ENCODE measurements at places on chromosomes 1 and 21.

GRCh38 chr1:229641306-229641705 lies 15.3 kb downstream of the URB2 start:
- DNase-seq = no peak

DNA sequence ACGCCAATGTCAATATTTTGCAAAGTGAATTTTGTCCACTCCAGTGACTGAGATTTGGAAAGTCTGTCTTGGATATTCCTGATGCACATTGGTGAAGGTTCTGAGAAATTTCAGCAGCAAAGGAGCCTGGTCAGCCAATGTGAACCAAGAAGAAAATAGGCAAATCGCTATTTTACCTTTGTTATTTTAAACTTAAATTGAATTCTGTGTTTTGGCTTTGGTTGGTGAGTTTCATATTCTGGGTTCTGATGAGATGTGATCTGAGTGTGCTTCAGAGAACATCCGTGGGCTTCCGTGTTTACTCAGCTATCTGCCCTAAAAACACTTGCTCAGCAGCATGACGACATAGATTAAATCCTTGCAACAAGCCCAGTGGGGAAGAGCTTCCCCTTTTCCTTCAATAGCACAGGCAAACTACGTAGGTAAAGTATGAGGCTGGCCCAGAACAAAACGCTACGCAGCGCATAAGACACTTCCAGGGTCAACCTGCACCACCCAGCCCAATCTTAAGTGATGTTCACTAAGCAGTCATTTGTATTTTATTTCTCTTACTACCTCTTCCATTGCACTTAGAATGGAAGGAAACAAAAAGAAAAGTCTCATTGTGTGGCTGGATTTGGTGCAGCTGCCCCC lies 176.4 kb upstream of the KAZN start:
- DNase-seq = no peak

DNA sequence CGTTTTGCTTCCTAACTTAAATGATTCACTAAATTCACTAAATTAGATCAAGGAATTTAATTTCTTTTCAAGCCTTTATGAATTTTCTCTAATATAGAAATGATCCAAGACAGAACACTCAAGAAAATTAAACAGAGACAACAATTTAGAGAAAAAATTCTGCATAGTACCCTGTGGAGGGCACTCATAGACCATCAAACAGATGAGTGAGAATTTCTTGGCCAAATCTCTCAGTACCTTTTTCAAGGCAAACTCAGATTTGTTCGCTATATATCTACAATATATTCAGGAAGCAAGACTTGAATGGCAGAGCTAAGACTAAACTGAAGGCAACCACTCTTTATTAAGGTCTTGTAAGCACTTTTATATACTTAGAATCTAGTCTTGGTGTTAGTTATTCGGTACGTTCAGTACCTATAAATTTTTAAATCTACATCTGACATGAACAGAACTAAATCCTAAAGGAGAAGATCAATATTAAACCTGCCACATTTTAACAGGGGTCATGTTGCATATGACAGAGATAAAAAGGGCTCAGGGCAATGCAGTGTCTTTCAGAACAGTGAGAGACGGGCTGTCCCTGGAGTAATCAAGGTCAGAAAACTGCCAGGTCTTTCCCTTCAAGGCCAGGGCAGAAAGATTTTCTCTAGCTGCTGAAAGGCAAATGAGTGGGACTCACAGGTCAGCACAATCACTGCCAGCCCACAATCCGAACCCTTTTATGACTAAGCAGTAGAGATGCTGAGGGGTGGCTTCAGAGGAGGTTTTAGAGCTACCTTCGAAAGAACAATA lies 118.8 kb upstream of the TMPRSS15 start:
- no peak for DNase-seq

DNA sequence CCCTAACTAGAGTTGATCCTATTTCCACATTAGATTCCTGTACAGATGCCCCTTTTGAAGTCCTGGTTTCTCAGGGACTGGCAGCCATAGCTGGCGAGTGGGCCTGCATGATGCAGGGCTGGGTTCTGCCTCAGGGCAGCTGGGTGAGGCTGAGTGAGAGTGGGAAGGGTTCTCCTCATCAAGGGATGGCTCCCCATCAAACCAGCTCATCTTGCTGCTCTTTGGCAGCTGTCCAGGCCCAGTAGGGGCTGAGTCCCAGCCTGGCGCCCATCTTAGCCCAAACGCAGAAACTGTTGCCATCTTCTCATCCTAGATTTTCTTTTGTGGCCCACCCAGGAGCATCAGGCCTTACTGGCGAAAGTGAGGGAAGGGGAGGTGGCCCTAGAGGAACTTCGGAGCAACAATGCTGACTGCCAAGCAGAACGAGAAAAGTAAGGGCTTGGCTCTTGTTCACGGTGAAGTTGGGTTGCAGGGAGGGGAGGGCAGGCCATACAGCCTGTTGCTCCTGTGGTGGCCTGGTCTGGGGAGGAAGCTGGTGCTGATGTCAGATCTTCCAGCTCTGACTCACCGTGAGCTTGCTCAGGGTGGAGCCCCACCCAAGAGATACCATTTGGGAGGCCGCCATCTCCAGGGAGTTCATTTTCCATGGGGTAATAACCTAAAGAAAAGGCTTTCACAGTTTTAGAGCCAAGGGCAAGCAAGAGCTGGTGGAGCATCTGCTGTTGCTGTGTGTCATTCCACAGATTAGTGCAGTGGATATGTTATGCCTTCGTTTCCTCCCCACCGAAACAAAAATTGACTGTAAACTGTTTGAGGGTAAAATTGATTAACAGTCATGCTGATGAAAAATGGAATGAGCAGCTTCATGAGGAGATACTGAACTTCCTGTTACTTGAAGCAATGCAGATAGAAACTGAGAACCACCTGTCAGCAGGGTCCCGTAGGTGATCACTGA lies 34.7 kb downstream of the TUFT1 start:
- DNase-seq = no peak

DNA sequence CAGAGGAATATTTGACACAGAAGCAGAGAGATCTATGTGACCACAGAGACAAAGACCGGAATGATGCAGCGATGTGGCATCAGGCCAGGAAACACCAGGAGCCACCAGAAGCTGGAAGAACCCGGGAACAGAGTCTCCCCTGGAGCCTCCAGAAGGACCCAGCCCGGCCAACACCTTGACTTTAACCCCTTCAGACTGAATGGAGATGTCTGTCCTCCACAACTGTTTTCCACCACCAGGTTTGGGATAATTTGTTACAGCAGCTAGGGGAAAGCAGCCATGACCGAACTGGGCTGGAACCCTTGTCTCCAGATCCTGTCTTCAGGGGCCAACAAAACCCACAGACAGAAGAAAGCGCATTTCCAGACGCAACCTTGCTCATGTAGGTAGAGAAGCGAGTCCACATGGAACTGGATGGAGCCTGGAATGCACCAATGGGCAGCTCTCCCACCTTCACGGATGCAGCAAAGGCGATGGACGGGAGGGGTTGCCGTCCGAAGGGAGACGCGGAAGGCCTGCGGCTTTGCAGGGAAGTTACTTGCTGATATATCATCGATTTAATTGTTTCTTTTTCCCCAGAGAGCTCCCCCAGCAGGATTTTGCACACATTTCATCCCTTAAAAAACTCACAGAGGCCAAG lies 396.6 kb downstream of the NPHP4 start:
- DNase-seq = no peak

GRCh38 chr1:157124855-157125254 lies 13.3 kb downstream of the ETV3 start:
- no peak for DNase-seq

DNA sequence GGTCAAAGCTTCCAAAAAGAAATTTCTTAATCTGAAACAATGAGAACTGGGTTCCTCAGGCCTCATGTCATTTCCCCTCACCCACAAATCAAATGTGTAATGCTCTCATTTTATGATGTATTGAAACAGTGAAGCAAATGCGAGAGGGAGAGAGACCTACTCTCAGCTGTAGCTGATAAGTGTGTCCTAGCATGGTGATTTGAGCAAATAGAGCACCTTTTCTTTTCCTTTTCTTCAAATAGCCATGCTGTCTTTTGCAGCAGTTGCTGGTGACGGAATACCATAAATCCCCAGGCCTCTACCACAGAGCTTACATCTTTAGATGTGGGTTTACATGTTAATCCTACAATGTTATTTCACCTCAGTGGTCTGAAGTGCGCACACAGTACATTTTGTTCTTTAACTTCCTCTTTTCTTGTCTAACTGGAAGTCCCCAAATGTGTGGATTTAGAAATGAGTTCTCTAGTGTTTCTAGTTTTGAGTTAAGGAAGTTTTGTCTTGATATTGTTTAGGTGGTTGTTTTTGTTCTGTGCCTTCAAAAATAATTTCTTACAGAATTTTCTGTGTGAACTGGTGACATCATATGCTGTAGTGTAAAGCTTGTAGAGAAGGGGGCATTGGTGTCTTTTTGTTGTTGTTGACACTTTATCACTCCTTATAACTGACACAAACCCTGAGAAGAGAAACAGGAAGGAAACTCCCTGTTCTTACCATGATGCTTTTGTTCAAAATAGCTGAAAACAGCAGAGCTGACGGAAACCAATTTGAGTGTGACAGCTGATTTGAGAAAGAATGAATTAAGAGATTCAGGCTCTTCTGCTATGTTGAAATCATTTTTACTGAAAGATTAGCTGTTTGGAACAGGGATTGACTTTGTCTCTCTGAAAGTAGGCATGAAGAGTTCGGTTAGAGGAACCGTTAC lies 12.2 kb downstream of the SMAP2 start:
- no peak for DNase-seq

DNA sequence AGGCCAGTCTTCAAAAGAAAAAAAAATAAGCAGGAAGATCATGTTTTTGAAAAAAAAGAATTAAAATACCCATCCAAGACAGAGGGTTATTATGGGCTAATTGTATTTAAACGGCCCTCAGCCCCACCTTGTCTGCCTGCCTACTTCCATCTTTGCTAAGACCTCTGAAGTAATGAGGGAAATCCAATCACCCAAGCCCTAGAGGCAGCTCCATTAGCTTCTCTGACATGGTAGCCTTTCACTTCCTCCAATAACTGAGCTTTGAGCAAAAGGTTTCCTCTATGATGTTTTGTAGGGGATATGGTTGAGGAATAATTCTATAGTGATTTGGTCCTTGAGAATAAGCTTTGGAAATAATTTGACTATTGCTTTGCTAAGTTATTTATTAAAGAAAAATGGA lies 178.2 kb upstream of the SGIP1 start:
- DNase-seq = no peak

GRCh38 chr1:115771847-115772457 lies 3.4 kb upstream of the CASQ2 start:
- no peak for DNase-seq

- no peak for DNase-seq
These were observed 48.5 kb downstream of the CDC7 start for GRCh38 chr1:91549041-91549735.

GRCh38 chr1:168081373-168082007 lies 55.2 kb downstream of the GPR161 start:
- no peak for DNase-seq

DNA sequence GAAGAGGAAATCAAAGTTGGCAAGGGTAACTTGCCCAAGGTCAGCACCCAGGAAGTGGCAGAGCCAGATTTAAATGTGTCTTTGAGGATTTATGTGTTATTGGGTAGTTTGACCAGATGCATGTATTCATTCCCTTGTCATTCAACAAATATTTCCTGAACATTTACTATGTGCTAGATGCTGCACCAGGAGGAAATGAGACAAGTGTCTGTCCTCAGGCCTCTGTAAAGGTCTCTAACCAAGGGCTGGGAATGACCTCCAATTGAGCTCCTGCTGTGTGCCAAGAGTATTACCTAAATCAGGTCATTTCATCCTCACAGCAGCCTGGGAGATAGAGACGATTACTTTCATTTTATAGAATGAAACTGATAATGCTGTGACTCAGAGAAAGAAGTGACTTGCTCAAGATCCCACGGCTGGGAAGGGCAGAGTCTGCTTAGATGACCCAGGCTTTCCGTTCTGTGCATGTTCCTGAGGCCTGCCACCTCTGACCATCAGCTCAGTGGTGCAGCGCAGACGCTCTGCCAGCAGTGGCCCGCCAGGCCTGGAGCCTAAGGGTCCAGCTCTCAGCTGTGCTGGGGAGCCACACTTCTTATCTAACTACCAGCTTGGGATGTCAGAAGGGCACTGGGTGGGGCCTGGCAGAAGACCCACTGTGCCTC lies 3.5 kb upstream of the TTC22 start:
- no peak for DNase-seq

DNA sequence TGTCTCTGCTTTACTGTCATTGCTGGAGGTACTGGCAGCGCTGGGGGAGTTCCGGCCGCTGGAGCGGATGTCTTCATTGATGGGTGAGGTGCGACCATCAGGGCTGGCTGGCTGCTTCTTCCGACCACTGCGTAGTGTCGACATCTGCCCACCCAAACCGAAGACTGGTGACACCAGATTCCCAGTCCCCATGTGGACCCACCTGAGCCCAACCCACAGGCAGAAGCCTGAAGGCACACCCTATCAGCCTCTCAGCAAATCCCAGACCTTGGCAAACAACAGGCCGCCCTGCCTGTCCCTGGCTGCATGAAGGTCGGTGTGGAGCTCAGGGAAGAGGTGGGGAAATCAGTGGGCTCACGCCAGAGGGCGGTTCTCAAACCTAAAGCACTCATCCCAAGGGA lies 44.8 kb downstream of the SLC45A1 start:
- no peak for DNase-seq

GRCh38 chr1:199310708-199311107 lies 671.9 kb downstream of the PTPRC start:
- no peak for DNase-seq

DNA sequence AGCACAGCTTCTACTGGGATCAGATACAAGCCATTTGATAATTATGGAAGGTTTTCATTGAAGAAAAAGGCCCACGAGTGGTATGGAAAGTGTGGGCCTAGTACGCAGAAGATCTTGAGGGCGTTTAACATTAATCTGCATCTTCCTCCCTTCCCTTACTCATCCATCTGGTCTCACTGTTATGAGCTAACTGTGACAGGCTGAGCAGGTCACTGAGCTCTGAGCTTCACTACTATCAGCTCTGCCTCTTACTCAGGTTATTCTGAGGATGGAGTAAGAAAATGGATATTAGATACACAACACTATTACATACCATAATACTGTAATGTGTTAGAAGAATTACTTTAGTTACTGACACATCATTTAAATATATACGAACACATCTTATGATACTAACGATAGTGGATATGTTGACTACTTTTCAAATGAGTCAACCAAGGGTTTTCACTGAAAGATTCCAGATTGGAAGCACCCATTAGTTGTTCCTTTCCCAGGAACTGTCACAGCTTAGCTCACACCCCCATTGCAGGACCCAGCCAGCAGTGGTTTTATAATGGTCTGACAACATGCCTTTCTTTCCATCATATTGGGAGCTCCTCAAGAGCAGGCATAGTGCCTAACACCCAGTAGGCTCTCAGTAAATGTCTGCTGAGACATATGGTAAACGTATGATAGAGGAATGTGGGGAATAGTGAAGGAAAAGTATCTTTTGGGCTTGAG lies 97.8 kb upstream of the C8B start:
- no peak for DNase-seq

GRCh38 chr1:53639251-53639763 lies 99.7 kb downstream of the GLIS1 start:
- no peak for DNase-seq

DNA sequence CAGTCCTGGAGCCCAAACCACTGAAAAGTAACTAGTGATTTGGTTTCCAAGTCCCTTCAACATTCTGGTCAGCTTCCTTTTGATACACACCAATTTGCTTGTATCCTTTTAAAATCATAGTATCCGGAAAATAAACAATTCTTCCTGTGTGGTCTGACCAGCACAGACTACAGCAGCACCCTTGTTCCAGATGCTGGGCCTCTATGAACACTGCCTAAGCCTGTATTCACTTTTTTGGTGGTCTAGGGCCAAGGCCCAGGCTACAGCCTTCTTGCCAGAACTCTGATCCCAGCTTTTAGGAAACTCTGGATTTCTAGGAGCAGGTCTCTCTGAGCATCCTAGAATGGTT lies 801 bp upstream of the DDAH1 start:
- DNase-seq = no peak

GRCh38 chr1:218473522-218473921 lies 128.4 kb downstream of the TGFB2 start:
- no peak for DNase-seq
